Left renal cortex interstitium (tissue), 4 donors: ENCODE measurements at places on chromosomes 7 and 10. TPM values are rescaled to one million over a fixed set of nuclear protein-coding genes. Genes with fewer than 3 reads are reported as not detected.

GRCh38 chr7:132275416-132276233 lies 300.6 kb downstream of the PLXNA4 start:
- DNase-seq = no peak

- DNase-seq = no peak
Measured at GRCh38 chr7:7251742-7252141, 69.4 kb downstream of the C1GALT1 start.

NEUROG3 gene
- not detected for polyA plus RNA-seq

GRID2IP gene
- polyA plus RNA-seq = 1.5 TPM

LDB3 gene
- 1.5 TPM for polyA plus RNA-seq
